ENCODE measurements at places on chromosomes 12 and 14.

- no peak for DNase-seq
Observed at GRCh38 chr14:63745858-63746425, 18.1 kb upstream of the SGPP1 start.

DNA sequence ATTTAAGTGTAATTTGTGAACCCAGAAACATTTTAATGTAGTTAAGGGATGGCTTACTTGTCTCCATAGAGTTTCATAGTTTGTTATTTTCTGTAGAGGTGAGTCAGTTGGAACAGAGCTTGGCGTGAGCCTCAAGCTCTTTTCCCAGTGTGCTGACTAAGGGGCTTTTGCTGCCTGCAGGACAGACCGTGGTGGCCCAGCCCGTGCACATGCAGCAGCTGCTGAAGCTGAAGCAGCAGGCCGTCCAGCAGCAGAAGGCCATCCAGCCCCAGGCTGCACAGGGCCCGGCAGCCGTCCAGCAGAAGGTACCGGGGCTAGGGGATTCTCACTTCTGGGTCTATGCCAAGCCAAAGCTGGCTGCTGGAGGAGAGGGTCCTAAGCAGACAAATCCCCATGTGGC is 76.9 kb downstream of the DDX51 start:
- no peak for DNase-seq

- no peak for DNase-seq
Observed at GRCh38 chr12:102917026-102917787, at the start of gene PAH. Gene PAH (minus strand): TSS chr12:102917244. CDS start chr12:102917130, 114 bp downstream.

GRCh38 chr14:80959496-80959895 is 4.1 kb downstream of the TSHR start:
- no peak for DNase-seq

Measured in stimulated activated CD8-positive, alpha-beta memory T cell treated with anti-CD3 and anti-CD28 coated beads, Interleukin-12 subunit alpha, Interleukin-12 subunit beta, amount 100 ng/mL, for 1 hour (primary cell).